ENCODE measurements at places on chromosomes 3 and 15. TPM values are rescaled to one million over a fixed set of nuclear protein-coding genes. Genes with fewer than 3 reads are reported as not detected.

EPHA3 gene
- not detected for total RNA-seq

HYKK gene
- 4.1 TPM for total RNA-seq

ARHGEF26 gene
- 12.0 TPM for total RNA-seq

- DNase-seq, result no peak
These were observed 254.5 kb downstream of the NEK10 start for GRCh38 chr3:27114684-27115083.

DNA sequence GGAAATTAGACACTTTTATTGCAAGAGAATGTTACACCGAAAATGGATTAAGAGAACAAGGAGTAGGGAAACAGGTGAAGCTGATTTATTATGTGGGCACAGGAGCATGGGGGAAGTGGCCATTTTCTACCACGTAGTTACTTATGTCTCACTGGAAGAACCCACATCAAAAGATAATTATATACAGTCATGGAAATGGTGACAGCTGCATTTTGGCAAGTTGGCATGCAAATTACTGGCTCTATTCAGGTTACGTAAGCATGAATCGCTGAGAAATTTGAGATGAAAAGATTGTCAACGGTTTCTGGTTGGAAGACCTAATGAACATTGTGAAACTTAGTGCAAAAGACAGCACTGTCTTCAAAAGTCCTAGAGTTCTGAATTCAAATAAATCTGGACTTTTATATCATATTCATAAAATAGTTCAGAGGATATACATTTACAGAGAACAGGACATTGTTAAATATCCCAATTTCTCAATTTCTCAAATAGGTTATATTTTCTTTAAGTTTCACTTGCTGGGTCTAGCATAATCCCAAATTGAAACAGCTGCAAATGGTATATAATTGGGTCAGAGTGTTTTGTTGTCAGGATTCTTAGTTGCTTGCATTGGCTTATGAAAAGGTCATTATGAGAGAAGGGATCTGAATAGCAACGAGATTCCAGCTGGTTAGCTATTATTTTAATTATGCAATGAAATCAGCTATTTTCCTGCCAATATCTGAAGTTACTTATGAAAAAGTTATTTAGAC, 567.8 kb downstream of the ZPLD1 start:
- DNase-seq, result no peak

- peak; percentile 90 for DNase-seq
These were observed 413.0 kb downstream of the RBMS3 start for GRCh38 chr3:29693863-29694262.

DNA sequence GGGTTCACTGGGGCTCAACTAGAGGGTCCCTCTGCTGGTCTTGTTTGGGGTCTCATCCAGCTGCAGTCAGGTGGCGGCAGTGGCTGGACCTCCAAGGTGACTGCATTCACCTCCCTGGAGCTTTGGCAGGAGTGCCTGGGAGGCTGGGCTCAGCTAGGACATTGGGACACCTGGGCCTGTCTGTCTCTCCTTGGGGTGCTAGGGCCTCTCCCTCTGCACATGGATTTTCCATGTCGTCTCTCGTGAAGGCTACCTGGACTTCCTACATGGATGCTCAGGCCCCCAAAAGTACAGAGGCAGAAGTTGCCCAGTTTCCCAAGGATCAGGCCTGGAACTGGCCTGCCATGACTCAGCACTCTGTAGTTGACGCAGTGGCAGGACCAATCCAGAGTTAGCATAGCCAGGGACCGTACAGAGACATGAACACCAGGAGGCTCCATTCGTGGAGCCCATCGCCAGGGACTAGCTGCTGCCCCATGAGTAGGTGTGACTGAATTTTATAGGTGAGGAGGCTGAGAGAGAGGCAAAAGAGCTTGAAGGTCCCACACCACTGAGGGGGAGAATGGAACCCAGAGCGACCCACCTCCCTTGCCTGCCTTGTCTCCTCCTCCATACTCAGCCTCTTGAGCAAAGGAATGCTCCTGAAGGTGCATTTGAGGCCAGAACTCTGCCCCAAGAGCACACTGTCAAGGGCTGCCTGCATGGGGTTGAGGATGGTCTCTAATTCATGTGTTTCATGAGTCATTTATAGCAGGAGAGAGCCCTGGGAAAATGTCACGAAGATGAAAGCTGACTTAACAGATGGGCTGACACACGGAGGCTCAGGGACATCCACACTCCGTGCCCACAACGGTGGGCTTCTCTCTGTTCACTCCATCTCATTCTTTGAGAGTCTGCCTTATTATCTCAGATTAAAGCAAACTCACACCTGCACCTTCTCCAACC, 13.0 kb upstream of the ALDH1A3 start:
- DNase-seq, result no peak

GRCh38 chr3:129305592-129306091, 27.0 kb downstream of the HMCES start:
- no peak for DNase-seq

DNA sequence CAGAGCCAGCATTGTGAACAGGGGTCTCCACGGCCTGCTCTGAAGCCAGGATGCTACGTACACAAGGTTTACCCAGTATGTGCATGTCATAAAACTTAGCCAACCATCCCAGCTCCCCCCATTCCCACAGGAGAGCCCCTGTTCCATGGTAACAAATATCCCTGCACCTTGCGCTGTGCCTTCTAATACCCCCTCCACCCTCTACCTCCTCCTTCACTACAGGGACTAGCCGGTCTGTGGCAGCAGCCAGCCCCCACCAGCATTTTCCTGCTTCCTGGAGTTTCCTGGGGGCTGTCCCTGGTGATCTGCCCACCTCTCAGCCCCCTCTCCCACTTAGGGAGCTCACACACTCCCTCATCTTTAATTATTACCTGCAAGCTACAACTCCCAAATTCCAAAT, 20.4 kb downstream of the ACSBG1 start:
- no peak for DNase-seq

GRCh38 chr15:41620536-41621199, 39.5 kb upstream of the MGA start:
- DNase-seq, result no peak

- DNase-seq, result no peak
These were observed 19.5 kb downstream of the BMF start for GRCh38 chr15:40088929-40089755.

DNA sequence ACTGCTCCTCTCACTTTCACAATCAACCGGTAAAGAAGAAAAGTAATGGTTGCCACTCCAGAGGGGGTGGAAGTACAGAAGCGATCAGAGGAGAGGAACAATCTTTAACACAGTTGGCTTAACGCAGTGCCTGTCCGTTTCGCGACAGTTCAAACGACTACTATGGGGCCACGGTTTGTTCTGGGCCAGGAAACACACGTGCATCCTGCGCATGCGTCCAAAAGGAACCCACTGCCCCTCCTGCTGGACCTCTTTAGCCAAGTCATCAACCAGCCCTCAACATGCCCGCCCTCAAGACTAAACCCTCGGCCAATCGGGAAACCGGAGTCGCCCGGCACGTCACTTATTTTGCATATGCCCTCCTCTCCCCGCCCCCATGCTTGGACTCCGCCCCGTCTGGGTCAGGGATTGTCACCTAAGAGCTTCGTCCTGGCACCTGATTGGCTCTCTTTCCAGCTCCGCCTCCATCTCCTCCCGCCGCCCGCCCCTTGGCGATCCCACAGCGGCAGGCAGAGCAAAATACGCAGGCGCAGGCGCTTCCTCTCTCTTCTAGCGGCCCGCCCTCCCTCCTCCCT, 345 bp upstream of the CDV3 start:
- peak; percentile 100 for DNase-seq

- peak; percentile 38 for DNase-seq
These were observed 19.6 kb upstream of the MOBP start for GRCh38 chr3:39447637-39448483.

GRCh38 chr3:37103103-37103808, 71.1 kb downstream of the LRRFIP2 start:
- no peak for DNase-seq

Measured in SJSA1 (cell line).